ENCODE measurements at places on chromosomes 1 and 21.

DNA sequence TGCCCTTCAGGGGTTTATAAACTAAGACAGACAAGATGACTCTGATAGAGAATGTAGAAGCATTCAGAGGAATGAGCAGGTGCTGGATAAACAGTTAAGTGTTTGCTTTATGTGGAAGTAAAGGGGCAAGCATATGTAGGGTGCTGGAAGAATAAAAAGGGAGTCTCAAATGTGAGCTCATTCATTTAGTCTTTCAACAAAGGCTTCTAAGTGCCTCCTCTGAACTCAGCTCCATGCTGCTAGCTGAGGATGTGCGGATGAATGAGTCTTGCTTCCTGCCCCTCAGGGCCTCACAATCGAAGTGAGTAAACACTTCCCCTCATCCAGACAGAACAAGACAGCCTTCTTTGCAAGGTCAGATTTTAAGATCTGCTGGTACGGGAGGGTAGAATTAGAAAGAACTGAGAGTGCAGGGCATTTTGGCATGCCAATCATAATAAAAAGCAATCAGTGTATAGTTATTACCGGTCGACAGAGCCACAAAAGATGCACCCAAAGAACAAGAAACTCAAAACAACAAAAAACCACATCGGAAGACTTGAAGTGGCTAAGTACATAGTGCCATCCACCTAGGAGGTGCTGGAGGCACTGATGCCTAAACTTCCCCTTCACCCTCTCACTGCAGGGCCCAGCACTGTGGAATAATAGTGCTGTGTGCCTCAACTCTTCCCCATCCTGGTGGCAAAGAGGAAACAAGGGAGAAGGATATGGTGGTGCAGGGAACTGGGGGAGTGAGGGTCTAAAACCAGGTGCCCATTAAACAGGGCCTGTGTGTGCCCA is 69.8 kb downstream of the TNR start:
- no peak for DNase-seq

DNA sequence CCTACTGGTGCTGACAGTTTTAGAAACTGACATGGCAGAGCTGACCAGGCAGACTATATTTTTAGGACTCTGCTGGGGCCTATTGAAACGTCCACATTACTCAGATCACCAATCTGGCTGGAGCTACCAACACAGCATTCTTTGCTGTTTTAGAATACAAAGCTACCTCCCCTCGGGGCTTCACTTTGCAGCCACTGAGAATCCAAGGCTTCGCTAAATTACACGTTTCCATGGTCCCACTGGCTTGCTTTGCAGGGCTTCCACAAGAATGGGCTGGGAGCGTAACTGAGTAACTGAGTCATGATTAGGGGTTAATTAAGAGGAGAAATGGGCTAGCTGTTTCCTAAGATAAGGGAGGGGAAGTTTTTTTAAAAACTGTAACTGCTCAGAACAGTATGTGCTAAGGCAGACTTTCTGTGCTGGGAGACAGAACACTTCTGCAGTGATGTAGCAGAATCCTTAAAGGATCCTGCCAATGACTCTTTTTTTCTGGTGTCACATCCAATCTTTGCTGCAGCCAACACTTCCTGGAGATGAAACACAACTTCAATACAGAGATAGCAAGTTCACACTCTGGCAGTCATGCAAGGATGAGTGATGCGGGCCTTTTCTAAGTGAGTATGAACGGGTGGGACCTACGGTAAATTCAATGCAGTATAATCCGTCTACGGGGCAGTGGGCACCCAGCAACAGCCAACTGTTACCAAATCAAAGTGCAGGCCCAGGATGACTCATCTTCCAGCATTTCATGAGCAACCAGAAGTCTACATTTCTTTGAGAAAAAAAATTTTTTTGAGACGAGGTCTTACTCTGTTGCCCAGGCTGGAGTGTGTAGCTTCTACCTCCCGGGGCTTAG is 21.5 kb downstream of the NDUFS5 start:
- no peak for DNase-seq

DNA sequence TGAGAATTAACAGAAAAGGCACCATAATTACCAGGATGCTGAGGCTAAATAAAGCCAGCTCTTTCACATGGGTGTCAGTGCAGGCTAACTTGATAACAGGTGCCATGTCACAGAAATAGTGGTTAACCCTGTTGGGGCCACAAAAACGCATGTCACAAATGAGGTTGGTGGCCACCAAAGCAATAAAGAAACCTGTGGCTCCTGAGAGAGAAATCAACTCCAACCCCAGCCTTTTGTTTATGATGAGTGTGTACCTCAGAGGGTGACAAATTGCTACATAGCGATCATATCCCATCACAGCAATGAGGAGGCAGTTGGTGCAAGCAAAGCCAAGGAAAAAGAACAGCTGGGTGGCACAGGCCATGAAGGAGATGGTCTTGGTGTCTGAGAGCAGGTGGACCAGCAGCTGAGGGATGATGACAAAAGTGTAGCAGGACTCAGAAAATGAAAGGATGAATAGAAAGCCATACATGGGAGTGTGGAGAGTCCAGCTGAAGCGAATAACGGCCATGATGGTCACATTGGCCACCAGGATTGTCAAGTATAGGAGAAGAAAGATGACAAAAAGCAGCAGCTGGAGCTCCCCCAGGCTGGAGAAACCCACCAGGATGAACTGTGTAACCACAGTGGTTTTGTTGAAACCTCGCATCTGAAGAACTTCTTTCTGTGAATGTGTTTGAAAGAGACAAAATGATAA is at the start of gene OR10T2:
TSS of gene OR10T2 (minus strand) at position 649 of the 697 bp plus-strand sequence. CDS start at position 649, 0 bp downstream.
- no peak for DNase-seq

- DNase-seq = no peak
Measured at GRCh38 chr1:51454554-51454953, 64.5 kb downstream of the EPS15 start.

DNA sequence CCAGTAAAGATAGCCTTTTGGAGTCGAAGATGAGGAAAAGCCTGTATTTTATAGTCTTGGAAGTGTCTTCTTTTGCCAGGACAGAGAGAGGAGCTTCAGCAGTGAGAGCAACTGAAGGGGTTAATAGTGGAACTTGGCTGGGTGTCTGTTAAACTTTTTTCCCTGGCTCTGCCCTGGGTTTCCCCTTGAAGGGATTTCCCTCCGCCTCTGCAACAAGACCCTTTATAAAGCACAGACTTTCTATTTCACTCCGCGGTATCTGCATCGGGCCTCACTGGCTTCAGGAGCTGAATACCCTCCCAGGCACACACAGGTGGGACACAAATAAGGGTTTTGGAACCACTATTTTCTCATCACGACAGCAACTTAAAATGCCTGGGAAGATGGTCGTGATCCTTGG is at the start of gene VCAM1:
TSS of gene VCAM1 (plus strand) at position 253 of the 400 bp plus-strand sequence. CDS start at position 372, 119 bp downstream.
- DNase-seq = no peak

DNA sequence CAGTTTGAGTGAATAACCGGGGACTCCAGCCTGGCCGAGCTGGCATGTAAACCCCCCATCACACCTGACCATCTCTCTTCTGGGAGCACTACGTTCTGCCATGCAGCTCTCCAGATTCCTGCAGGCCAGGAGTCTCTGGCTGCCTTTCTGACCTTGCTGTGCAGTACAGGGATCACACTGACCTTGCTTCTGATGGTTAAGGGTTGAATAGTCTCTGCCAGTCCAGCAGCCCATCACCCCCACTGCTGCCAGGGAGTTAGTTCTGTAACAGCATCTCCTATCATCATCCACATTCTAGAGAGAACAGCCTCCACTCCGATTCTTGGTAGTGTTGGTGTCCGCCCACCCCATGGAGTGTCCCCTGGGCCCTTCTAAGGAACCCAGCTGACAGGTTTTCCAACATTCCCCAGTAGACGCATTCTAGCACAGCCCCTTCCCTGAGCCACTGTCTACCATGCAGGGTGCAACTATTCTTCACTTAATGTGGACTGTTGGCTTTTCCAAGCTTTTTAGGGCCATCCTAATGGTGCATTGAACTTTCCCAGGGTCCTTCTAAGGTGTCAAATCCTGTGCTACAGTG is 109.8 kb downstream of the RIPK4 start:
- no peak for DNase-seq

DNA sequence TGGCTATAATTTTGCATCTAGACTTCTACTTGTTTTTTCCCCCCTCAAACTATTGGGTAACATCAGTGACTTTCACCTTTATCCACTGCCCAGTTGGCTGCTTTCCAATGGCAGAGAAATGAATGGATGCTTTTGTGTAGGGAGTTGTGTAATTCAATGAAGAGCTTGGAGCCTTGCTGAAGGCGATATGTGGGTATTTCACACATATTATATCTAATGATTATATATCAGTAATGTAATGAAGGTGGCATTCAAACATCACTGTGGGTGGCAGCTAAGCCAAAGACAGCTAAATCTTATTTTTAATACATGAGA is 81.2 kb downstream of the TGFB2 start:
- DNase-seq = no peak

GRCh38 chr1:119829625-119830024 is 18.4 kb upstream of the REG4 start:
- no peak for DNase-seq

GRCh38 chr1:11757047-11757446 is 4.9 kb upstream of the C1orf167 start:
- no peak for DNase-seq

DNA sequence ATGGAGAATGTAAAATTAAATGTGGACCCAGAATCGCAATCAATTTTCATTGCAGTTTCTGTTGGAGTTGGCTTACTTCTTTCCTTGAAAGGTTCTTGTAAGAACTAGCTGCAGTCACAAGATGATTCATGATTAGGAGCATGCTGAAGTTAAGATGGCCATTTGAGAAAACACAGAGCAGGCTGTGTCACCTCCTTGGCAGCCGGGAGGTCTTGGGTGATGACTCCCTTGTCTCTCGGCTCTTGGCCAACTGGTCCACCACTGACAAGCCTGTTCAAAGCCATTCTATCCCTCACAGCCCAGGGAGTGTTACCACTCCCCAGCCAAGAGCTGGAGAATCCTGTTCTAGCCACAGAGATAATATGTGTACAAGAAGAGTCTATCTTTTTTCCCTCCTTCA is 40.6 kb downstream of the OPTC start:
- DNase-seq = no peak

DNA sequence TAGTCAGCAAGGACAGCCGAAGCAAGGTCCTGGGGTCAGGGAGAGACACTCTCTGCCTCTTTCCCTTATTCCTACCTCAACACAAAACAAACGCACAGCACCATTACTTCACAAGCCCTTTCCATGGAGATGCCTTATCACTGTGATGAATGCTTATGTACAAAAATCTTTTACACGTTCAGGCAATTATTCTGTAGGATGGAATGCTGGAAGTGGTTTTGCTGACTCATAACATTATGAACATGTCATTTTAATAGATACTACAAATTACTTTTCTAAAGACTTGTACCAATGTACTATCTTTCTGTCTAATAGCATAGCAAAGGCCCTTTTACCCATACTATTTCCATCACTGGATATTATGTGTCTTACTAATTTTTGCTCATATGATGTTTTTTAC is 98.4 kb downstream of the TTLL7 start:
- DNase-seq = no peak

Data from activated T-helper 1 cell treated with anti-CD3 and anti-CD28 coated beads, Interleukin-2, amount 50 U/mL, for 16 hours (primary cell).